ENCODE measurements at places on chromosomes 16 and 17.

GRCh38 chr16:53726625-53727024 lies 22.7 kb downstream of the FTO start:
- no peak for DNase-seq

DNA sequence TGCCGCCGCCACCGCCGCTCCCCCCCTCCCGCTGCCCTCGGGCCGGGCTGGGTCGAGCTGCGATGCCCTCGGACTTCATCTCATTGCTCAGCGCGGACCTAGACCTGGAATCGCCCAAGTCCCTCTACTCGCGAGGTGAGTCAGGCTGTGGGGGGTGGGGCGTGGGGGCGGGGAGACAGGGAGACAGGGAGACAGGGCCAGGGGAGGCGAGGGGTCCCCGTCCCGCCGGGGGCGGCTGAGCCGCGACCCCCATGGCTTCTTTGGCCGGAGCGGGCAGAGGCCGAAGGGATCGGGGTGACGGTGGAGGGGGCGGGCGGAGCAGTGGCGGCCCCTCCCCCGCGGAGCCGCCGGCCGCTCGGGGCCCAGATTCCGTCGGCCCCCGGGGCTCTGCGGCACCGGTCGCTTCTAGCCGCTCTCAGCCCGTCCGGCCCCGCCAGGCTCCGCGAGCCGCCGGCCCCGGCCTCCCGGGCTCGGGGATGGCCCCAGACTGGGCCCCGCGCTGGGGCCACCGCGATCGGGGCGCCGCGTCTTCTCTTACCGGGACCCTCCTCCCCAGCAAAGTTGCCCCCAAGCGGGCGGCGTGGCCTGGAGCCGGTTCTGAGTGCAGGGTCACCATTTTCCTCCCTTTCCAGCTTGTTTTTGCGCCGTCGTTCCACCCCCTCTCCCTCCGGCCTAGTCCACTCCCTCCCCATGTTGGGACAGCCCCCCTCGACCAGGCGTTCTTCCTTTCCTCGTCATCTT lies 644 bp downstream of the NFAT5 start:
- DNase-seq = peak; percentile 63

- DNase-seq = peak; percentile 72
These were observed 32.4 kb downstream of the DCAKD start for GRCh38 chr17:45018848-45019711.

- DNase-seq = no peak
These were observed 29.4 kb downstream of the RPH3AL start for GRCh38 chr17:323181-323580.

DNA sequence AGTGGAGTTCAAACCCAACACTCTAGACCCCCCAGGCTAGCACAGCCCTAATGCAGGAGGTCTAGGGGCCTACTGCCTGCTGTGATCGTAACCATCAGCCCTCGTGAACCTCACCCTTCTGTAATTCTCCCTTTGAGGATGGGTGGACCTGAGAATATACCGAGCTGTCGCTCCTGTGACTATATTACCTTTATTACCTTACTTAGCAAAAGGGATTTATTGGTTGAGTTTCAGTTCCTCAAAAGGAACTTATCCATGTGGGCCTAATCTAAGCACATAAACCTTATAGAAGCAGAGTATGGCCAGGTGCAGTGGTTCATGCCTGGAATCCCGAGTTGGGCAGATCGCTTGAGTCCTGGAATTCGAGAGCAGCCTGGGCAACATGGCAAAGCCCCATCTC lies 19.2 kb upstream of the EMP2 start:
- no peak for DNase-seq

DNA sequence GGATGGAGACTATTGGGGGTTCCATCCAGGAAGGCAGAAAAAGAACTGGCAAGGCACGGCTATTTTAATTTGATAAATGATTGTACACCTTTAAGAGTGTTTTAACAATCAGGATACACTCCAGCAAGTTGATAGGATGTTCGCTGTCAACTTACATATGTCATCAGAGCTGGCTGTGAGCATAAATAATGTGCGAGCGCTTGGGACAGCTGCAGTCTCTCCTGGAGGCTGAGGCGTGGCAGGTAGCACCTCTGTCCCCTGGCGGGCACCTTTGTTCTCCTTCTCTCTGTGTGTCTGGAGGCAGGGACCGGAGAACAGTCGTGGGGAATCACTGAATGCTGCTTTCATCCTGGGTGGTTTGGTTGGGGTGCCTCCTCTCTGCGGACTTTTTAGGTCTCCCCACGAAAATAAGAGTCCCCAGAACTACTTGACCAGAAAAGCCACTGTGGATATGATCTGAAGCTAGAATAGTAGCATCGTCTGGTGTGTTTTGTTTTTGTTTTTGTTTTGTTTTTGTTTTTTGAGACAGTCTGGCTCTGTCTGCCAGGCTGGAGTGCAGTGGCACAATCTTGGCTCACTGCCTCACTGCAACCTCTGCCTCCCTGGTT lies 9.4 kb downstream of the BAHCC1 start:
- DNase-seq = no peak
